Naive thymus-derived CD8-positive, alpha-beta T cell (primary cell): ENCODE measurements at places on chromosomes 6 and 20. TPM values are rescaled to one million over a fixed set of nuclear protein-coding genes. Genes with fewer than 3 reads are reported as not detected.
A peak's percentile ranks its signal among the peaks of the same experiment; 100 is the strongest.

DNA sequence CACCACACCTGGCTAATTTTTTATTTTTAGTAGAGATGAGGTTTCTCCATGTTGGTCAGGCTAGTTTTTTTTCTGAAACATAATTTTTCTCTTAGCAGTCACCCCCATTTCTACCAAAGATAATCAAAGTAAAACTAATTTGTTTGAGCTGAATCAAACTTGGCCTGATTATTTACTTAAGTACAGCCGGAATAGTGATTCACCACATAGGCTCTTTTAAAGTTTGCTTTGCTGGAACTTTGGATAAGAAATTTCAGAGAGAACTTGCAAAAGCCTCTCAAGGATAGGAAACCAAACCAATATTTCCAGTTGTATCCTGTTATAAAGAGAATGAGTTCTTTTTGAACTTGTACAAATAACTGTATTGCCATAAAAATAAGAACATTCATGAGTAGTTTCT lies 105.0 kb upstream of the SYNCRIP start:
- DNase-seq: no peak

DNA sequence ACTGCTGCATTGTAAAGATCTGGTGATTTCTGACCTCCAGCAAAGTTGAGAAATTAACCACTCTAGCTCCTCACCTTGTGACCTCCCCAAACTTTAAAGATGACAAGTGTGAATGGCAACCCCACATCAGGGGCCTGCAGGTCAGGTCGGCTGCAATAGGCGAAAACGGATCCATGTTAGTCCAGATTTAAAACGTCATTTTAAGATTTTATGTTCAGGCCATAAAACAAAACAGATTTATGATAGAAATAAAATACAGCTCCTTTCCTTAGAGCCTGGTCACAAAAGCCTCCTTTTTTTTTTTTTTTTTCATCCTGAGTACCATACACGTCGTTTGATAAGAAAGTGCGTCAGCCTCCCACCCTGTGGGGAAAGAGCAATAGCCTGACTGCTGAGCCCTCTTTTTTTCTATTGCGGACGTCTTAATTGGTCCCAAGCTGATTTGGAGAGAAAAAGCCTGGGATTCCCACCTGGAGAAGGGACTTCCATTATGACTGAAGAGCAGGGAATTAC lies 519.2 kb upstream of the NOX3 start:
- DNase-seq: no peak

DNA sequence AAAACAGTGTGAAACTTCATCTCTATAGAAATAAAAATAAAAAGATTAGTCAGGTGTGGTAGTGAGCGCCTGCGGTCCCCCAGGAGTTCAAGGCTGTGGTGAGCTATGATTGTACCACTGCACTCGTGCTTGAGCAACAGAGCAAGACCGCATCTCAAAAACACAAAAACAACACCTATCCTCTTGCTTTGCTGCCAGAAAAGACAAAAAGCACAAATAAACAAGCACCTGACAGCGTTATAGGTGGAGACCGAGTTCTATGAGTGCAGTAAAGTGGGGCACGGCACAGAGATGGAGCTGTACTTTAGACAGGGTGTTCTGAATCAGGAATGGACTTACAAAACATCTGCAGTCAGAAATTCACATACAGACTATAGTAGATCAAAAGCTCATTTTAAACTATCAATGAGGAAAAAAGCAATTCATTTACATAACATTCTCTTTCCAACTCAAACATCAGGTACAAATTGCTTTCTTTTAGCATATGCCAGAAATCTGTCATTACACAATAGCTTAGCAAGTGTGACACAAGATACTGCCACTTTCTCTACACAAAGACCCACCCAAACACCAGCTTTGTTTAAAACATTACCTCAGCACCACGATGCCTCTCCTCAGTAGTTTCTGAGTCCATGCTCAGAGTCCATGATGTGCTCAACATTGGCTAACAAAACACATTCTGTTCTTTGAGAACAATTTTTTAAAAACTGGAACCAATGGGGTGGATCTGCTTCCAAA lies 10.1 kb downstream of the EZR start:
- DNase-seq: no peak

DNA sequence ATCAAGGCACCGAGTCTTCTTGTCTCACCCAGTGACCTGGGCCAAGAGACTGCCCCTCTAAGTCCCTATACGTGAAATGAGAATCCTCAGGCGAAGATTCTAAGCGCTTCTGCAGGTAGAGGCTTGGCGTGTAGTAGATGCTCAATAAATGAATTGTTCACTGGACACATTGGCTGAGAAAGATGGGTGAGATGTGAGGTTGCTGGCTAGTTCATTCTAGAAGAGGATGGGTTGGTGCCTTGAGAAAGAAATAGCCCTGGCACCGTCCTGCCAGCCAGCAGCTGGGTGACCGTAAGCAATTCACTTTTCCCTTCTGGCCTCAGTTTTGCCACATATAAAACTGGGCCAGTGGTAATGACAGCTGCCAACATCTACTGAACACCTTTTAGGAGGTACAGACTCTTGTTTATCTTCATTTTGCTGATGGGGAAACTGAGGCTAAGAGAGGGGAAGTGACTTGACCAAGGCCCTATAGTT lies 1.4 kb downstream of the SRC start:
- DNase-seq: no peak

- no peak for DNase-seq
These were observed 14.2 kb downstream of the ITCH start for GRCh38 chr20:34377072-34377847.

DNA sequence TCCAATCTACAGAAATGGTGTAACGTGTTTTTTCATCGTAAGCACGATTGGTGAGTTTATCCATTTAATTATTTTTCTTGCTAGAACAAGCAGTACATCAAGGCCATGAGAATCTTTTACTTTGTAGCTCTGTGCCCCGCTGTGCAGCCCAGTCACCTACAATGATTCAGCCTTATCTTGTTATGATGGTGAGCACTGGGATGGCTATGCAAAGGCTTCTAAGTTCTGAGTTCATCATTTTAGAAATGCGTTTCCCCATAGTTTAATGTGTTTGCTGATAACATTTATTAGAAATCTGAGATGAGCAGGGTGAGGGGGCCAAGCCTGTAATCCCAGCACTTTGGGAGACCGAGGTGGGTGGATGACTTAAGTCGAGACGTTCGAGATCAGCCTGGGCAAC lies 111.8 kb upstream of the QKI start:
- DNase-seq: no peak

DNA sequence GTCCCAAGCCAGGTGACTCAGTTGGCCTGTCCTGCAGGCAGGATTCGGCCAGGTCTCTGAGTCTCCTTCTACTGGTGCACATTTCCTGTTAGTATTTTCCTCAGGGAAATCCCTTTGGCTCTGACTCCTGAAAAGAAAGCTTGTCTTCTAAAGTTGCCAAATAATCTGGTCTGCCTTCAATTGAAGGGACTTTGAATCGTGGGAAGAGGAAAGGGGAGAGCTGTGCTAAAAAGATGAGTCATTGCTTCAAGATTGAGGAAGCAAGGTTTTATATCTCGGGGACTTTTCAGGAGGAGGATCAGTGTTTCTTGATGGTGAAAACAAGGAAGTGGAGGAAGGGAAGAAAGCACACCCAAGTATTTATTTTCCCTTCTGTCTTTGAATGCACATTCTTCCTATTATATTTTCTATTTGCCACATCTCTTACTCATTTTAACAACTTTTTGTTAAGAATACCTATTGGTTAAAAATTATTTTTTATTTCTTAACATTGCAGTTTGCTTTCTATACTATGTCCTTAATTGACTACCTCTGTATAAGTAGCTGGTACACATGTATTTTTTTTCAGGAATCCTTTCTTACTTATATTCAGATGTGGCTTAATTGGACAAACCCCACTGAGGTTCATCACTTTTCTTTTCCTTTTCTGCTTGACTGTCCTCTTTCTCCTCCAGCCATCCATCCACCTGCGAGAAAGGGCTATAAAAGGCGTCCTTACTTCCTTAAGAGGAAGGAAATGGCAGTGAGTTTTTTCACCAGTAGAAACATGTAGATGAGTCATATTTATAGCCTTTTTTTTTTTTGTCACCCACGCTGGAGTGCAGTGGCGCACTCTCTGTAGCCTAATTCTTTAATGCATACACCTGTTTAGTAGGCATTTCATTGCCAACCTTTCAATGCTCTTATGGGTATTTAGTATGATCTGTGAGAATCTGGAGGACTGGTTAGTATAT lies 15.0 kb upstream of the IFNGR1 start:
- no peak for DNase-seq

- DNase-seq: no peak
These were observed 164.0 kb downstream of the PDE7B start for GRCh38 chr6:136015531-136015930.

- DNase-seq: no peak
These were observed 132.4 kb upstream of the MAN1A1 start for GRCh38 chr6:119481976-119482375.

- DNase-seq: no peak
These were observed 23.1 kb upstream of the DCBLD1 start for GRCh38 chr6:117459204-117459944.

- DNase-seq: no peak
These were observed 120.9 kb upstream of the RPS6KA2 start for GRCh38 chr6:166747644-166748595.

DNA sequence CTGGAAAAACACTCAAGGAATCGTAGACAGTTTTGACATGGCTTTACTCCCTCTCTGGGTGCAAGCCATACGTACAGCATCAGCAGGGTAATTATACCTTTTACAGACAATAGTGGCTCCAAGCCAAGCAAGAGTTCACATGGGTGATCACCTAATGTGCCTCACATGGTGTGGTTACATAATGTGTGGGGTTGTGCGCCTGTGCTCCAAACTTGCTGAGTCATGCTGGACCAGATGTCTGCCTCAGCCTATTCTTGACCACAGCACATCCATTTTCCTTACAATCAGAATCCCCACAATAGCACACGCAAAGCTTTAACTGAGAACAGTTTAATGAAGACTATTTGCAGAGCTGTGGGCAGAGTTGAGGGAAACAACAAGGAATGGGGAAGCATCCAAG lies 74.5 kb downstream of the ALDH8A1 start:
- DNase-seq: no peak

- DNase-seq: no peak
These were observed 413.7 kb downstream of the CDKAL1 start for GRCh38 chr6:20947977-20948376.

DNA sequence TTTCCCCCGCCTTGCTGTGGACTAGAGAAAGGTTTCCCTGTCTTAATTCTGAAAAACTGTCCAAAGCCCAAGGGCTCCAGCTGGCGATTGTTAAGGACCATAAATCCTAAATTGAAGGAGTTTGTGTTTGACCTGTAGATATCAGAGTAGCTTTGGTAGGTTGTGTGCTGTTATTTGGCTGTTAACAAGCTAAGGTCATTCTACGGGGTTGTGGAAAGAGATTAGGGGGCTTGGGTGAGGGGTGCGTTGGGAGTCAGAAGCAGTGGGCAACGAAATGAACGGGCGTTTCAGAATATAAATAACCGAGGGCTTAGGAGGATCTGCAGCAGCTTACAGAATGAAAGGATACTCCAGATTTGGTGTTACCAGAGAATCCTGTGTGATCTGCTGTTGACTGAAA lies 32.6 kb upstream of the BTN3A2 start:
- DNase-seq: no peak

GRCh38 chr6:30350524-30350923 lies 5.6 kb downstream of the RPP21 start:
- DNase-seq: no peak

DNA sequence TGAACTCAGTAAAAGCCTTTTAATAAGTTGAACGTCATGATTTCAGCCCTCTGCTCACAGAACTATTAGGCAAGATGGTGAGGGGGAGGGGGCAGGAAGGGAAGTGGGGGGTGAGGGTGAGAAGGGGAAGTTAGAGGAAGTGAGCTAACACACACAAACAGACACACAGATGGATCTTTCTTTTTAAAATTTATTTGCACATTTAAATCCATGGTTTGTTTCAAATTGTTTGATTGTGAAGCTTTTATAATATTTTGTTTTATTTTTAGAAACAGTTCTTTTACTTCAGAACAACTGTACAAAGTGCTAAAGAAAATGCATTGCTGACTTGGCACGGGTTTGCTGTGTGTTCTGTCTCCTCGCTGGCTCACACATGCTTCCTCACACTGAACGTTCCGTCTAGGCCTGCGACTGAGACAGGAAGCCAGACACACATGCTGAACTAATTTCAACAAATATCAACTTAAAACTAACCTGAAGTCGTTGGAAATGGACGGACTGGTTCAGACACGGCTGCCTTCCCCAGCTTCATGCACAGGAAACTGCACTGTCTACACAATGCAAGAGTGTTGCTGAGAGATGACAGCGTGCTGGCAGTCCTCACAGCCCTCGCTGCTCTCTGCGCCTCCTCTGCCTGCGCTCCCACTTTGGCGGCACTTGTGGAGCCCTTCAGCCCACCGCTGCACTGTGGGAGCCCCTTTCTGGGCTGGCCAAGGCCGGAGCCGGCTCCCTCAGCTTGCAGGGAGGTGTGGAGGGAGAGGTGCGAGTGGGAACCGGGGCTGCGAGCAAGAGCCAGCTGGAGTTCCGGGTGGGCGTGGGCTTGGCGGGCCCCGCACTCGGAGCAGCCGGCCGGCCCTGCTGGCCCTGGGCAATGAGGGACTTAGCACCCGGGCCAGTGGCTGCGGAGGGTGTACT lies 8.1 kb upstream of the ZBP1 start:
- DNase-seq: peak; percentile 55

DNA sequence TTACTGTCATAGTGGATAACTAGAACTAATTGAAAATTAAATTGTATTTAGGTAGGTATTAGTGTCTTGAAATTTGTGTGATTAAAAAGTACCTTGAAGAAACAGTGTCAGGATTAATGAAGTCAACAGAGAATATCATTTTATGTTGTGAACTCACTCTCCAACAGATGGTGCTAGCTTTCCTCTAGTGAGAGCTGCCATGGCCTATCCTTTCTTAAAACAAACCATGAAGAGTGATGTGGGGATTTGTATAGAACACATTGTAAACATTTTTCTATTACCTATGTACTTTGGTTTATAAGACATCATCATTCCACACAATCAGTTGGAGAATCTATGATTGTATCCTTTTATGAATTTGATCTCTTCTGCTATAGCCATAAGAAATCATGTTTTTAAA lies 4.8 kb upstream of the SRSF12 start:
- no peak for DNase-seq

DNA sequence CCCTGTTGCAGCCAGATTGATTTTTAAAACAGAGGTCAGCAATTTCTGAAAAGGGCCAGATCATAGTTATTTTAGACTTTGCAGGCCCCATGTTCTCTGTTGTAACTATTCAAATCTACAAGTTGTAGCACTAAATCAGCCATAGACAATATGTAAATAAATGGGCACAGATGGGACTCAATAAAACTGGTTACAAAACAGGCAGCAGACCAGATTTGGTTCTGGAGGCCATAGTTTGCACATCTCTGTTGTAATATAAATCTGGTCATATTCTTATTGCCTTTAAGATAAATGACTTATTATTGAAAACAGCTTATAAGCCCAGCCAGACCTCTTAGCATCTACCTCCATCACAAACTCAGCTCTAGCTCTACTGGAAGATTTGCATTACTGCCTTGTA lies 114.0 kb upstream of the ARG1 start:
- no peak for DNase-seq

The C20orf204 gene
- total RNA-seq: 5.6 TPM

The KCNB1 gene
- total RNA-seq: not detected

The NKAPL gene
- 1.7 TPM for total RNA-seq

The AK9 gene
- total RNA-seq: 18.2 TPM

The KIAA0408 gene
- total RNA-seq: 0.63 TPM

The OOEP gene
- not detected for total RNA-seq

The SNX3 gene
- total RNA-seq: 76.1 TPM
